ENCODE measurements at places on chromosomes 11 and 22.

- no peak for DNase-seq
- peaks cover 61% of the 10 kb centered on the region for H3K4me1 ChIP-seq
- peaks cover 50% of the 10 kb centered on the region for H3K36me3 ChIP-seq
- peak overlapping the region; percentile 82 for H3K27ac ChIP-seq
These were observed 6.3 kb upstream of the PYGM start for GRCh38 chr11:64765851-64766665.

GRCh38 chr22:31143537-31143936, 3.2 kb upstream of the PLA2G3 start:
- no peak for DNase-seq
- no peak overlapping the region for H3K27ac ChIP-seq
- H3K4me3 ChIP-seq, result no peak overlapping the region
- H3K36me3 ChIP-seq, result no peaks in the 10 kb centered on the region

- no peaks in the 10 kb centered on the region for H3K27me3 ChIP-seq
- no peaks in the 10 kb centered on the region for H3K36me3 ChIP-seq
- peak overlapping the region; percentile 51 for H3K27ac ChIP-seq
- no peak for DNase-seq
- peaks cover 22% of the 10 kb centered on the region for H3K4me1 ChIP-seq
These were observed 161.1 kb upstream of the GRK3 start for GRCh38 chr22:25403284-25403810.

- H3K27me3 ChIP-seq, result peaks cover 9% of the 10 kb centered on the region
- H3K4me3 ChIP-seq, result no peak overlapping the region
- H3K27ac ChIP-seq, result no peak overlapping the region
- H3K36me3 ChIP-seq, result no peaks in the 10 kb centered on the region
- H3K4me1 ChIP-seq, result no peaks in the 10 kb centered on the region
These were observed 21.4 kb upstream of the TUB start for GRCh38 chr11:8059571-8060011.

DNA sequence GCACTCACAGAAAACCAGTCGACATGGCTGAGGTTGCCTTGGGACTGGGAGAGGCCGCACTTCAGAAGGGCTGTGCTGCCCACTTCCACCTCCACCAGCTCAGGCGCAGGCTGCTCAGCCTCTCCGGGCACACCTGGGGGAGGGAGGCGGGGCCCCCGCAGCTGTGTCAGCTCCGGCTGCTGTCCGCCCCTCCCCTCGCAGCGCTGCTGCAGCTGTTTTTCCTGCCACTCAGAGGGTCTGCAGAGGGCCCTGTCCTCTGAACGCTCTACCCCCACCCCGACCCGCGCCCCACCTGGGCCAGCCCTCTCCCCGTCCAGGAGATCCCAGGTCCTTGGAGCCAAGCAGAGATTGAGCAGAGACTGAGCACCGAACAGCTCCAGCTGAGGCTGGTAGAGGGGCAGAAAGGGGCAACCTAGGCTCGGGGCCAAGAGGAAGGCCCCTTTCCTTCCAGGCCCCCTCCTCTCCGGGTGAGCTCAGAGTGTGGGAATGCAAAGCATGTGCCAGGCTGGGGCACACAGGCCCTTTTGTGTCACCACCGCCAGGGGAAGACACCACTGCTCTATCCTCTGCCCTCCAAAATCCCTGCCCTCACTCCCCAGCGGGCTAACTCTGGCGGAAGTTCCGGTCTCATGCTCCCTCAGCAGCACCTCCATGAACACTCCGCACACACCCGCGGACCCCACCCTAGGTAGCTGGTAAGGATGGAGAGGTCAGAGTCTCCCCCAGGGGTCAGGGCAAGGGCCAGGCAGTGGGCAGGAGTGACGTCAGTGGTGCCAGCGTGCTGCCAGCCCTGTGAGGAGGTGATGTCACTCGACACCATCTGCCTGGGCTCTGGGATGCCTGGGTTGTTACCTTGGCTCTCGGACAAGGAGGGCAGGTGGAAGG, 1.6 kb downstream of the MCAM start:
- peaks cover 17% of the 10 kb centered on the region for H3K27me3 ChIP-seq
- DNase-seq, result peak; percentile 59
- H3K4me1 ChIP-seq, result peaks cover 21% of the 10 kb centered on the region
- peak overlapping the region; percentile 78 for H3K4me3 ChIP-seq
- H3K27ac ChIP-seq, result peak overlapping the region; percentile 6

DNA sequence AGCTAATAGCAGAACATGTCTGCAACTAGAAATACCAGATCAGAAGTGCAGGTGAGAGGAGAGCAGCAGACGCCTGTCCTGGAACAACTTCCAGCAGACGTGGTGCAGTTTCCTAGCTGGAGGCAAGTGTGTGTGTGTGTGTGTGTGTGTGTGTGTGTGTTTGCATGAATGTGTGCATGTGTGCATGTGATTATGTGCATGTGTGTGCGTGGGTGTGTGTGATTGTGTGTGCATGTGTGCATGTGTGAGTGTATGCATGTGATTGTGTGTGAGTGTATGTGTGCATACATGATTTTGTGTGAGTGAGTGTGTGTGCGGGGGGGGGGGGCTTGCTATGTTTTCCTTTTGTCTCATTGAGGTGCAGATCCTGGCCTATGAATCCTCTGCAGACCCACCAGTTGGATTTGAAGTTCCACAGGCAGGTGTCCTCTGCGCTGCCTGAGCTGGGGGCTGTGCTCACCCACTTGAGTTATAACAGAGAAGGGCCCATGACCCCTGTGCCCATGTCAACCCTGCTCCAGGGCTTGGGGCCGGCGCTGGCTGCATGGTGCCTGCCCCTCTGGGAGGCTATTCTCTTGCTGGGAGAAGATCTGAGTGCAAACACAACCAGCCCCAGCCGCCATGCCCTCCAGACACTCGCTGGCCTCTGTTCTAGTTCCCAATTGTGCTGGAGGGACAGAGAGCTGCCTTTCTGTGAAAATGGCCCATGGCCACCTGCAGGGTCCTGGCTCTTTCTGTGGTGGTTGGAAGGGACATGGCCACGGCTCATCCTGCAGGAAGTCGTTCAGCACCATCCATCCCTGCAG, 821.3 kb downstream of the BRD1 start:
- DNase-seq, result no peak
- no peaks in the 10 kb centered on the region for H3K4me1 ChIP-seq
- no peak overlapping the region for H3K4me3 ChIP-seq
- H3K27me3 ChIP-seq, result peaks cover 3% of the 10 kb centered on the region
- no peaks in the 10 kb centered on the region for H3K36me3 ChIP-seq

DNA sequence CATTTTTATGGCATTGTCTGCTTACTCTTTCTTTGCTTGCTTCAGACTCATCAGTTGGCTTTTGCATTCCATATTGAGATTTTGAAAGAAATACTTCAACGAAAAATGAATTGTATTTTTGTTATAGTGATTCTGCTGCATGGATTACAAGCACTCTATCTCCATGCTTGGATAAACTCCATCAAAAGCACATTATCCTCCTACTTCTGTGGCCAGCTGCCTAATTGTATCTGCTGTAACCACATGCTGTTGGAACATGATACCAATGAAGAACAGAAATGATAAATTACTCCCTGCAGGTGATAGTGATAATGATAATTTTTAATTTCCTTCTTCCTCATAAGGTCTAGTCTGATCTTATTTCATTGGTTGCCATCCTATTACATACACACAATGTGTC, 100.8 kb downstream of the PRMT3 start:
- H3K27me3 ChIP-seq, result no peaks in the 10 kb centered on the region
- peaks cover 2% of the 10 kb centered on the region for H3K4me1 ChIP-seq
- no peak overlapping the region for H3K4me3 ChIP-seq
- H3K36me3 ChIP-seq, result peaks cover 30% of the 10 kb centered on the region

- H3K27me3 ChIP-seq, result peaks cover 17% of the 10 kb centered on the region
- H3K4me1 ChIP-seq, result peaks cover 8% of the 10 kb centered on the region
- H3K36me3 ChIP-seq, result no peaks in the 10 kb centered on the region
- no peak overlapping the region for H3K27ac ChIP-seq
These were observed 1.7 kb upstream of the CELSR1 start for GRCh38 chr22:46539169-46539568.

GRCh38 chr11:60870276-60870675, 2.9 kb downstream of the ZP1 start:
- no peak for DNase-seq
- H3K27ac ChIP-seq, result no peak overlapping the region
- no peak overlapping the region for H3K4me3 ChIP-seq
- H3K36me3 ChIP-seq, result no peaks in the 10 kb centered on the region
- H3K27me3 ChIP-seq, result peaks cover 4% of the 10 kb centered on the region
- H3K4me1 ChIP-seq, result peaks cover 2% of the 10 kb centered on the region

DNA sequence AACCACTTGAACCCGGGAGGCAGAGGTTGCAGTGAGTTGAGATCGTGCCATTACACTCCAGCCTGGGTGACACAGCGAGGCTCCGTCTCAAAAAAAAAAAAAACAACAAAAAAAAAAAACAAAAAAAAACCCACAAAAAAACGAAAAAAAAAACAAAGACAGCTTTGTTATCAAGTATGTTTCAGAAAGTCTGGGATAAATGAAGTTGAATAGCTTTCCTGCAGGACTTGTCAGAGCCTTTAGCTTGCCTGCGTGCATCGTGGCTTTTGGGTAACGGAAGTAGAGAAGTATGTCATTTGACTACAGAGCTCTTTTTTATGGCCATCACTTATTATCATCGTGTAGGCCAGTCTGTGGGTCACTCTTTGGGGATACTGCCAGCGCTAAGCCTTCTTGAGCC, 14.6 kb downstream of the TRIOBP start:
- H3K4me1 ChIP-seq, result no peaks in the 10 kb centered on the region
- H3K27ac ChIP-seq, result no peak overlapping the region
- peaks cover 2% of the 10 kb centered on the region for H3K36me3 ChIP-seq

- H3K4me3 ChIP-seq, result no peak overlapping the region
- H3K4me1 ChIP-seq, result no peaks in the 10 kb centered on the region
- peaks cover 11% of the 10 kb centered on the region for H3K27me3 ChIP-seq
- DNase-seq, result no peak
- no peak overlapping the region for H3K27ac ChIP-seq
These were observed 11.7 kb downstream of the BTG4 start for GRCh38 chr11:111500481-111500880.

GRCh38 chr11:7278314-7278917, 26.7 kb downstream of the SYT9 start:
- H3K27ac ChIP-seq, result no peak overlapping the region
- H3K27me3 ChIP-seq, result peaks cover 14% of the 10 kb centered on the region
- H3K36me3 ChIP-seq, result peaks cover 2% of the 10 kb centered on the region
- H3K4me3 ChIP-seq, result no peak overlapping the region

DNA sequence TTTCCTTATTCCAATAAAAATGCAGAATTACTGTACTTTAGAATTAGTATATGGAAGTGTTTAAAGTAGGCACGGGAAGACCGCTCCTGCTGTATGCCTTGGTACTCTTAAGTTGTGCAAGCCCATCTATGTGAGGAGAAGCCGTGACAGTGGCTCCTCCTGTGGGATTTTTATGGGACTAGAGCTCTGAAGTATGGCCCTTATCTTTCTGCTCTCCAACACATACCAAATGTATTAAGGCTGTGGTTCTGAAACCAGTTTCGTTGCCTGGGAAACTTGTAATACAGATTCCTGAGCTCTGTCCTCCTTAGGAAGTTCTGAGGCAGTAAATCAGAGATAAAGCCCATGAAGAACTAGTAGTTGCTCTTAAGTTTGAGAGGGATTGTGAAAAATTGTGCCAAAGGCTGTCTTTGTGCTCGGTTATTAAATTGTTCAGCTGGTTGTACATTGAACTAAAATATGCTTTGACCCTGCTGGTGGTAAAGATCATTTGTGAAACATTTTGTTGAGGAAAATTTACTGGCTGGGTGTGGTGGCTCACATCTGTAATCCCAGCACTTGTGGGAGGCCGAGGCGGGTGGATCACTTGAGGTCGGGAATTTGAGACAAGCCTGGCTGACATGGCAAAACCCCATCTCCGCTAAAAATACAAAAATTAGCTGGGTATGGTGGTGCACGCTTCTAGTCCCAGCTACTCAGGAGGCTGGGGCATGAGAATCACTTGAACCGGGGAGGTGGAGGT, 29.3 kb downstream of the RTN3 start:
- no peaks in the 10 kb centered on the region for H3K27me3 ChIP-seq
- peaks cover 3% of the 10 kb centered on the region for H3K36me3 ChIP-seq
- H3K27ac ChIP-seq, result no peak overlapping the region
- no peak for DNase-seq

DNA sequence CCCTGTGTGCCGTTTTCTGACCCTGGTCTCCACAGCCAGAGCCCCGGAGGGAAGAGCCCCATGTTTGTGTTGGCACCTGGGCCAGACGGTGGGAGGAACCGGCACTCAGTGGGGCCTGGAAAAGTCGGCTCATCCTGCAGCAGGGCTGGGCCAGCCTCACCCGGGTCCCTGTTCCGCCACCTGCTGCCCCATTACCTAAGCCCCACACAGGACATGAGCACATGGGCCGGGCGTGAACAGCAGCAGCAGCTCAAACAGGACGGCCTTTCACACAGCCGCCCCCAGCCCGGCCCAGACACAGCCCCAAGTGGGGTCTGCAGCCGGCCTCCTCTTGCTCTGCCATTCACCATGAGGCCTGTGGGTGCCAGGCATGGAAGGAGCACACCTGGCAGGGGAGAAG, 302.4 kb downstream of the MN1 start:
- H3K27me3 ChIP-seq, result no peaks in the 10 kb centered on the region
- no peaks in the 10 kb centered on the region for H3K36me3 ChIP-seq
- no peak overlapping the region for H3K4me3 ChIP-seq
- H3K4me1 ChIP-seq, result no peaks in the 10 kb centered on the region

DNA sequence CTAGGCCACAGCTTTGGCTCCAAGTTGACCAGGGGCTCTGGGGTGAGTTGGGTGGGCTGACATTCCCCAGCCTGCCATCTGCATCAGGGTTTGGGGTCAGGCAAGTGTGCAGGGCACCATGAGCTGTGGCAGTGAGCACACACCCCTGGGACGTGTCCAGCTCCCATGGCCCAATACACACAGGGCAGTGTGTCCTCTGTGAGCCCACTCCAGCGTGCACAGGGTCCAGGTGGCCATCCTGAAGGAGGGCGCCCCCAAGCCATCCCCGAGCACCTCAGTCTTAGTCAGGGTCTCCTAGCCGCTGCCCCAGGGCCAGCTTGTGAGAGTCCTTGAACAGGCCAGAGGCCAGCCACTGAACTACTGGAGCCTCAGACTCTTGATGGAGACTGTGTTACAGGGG, 1.2 kb upstream of the FGF3 start:
- peaks cover 2% of the 10 kb centered on the region for H3K4me1 ChIP-seq
- no peaks in the 10 kb centered on the region for H3K36me3 ChIP-seq
- DNase-seq, result no peak

DNA sequence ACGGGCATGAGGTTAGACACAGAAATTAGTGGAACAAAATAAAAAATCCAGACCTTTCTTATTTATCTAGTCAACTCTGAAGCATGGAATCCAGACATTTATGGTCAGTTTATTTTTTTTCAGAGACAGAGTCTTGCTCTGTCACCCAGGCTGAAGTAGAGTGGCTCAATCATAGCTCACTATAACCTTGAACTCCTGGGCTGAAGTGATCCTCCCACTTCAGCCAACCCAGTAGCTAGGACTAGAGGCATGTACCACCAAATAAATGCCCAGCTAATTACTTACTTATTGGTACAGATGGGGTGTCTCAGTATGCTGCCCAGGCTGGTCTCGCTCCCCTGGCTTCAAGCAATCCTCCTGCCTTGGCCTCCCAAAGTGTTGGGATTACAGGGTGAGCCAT, 8.7 kb downstream of the NPAT start:
- peak overlapping the region; percentile 67 for H3K27ac ChIP-seq
- no peak overlapping the region for H3K4me3 ChIP-seq
- H3K4me1 ChIP-seq, result peaks cover 28% of the 10 kb centered on the region
- no peak for DNase-seq

- no peak overlapping the region for H3K27ac ChIP-seq
- H3K27me3 ChIP-seq, result peaks cover 8% of the 10 kb centered on the region
- no peak overlapping the region for H3K4me3 ChIP-seq
- no peaks in the 10 kb centered on the region for H3K36me3 ChIP-seq
- H3K4me1 ChIP-seq, result no peaks in the 10 kb centered on the region
These were observed 5.8 kb downstream of the RAB38 start for GRCh38 chr11:88169471-88169870.

- peaks cover 16% of the 10 kb centered on the region for H3K27me3 ChIP-seq
- H3K27ac ChIP-seq, result no peak overlapping the region
- no peak overlapping the region for H3K4me3 ChIP-seq
- DNase-seq, result no peak
- H3K4me1 ChIP-seq, result peaks cover 5% of the 10 kb centered on the region
These were observed 1.6 kb downstream of the LGALS12 start for GRCh38 chr11:63507511-63507910.
